Bronchial epithelial cell (primary cell): ENCODE measurements at places on chromosomes 5 and 9. TPM values are rescaled to one million over a fixed set of nuclear protein-coding genes. Genes with fewer than 3 reads are reported as not detected.

GRCh38 chr5:133687212-133688061 lies 75.1 kb upstream of the FSTL4 start:
- peak; percentile 80 for DNase-seq

DNA sequence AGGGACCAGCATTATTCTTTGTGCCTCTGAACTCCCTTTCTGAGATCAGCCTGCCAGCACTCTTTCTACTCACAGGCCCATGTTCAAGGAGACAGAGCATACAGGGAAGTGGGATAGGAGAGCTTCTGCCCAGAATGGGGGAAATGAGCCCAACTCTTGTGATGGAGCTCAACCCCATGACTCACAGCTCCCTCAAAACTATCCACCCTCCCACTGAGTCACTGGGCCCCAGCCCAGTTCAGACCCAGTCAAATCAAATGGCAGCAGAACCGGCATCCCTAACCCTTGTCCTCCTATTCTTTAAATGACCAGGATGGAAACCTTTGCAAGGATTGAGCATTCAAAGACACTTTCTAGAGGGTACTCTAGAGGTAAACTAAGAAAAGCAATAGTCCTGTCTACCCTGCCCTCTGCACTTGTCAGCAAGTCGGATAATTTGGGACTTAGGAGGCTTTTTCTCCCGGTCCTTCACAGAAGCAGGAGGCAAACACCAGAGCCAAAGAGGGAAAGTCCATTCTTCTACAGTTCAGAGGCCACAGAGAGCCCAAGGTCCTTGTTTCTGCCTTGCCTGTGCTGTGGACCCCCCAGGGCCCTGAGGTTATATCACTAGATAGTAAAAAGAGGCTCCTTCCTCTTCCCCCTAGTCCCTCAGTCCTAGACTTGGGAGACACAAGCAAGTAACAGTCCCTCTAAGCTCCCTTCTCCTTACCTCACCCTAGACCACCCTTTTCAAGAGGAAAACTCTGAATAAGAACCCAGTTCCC lies 3.2 kb downstream of the ATOSB start:
- DNase-seq = peak; percentile 84

DNA sequence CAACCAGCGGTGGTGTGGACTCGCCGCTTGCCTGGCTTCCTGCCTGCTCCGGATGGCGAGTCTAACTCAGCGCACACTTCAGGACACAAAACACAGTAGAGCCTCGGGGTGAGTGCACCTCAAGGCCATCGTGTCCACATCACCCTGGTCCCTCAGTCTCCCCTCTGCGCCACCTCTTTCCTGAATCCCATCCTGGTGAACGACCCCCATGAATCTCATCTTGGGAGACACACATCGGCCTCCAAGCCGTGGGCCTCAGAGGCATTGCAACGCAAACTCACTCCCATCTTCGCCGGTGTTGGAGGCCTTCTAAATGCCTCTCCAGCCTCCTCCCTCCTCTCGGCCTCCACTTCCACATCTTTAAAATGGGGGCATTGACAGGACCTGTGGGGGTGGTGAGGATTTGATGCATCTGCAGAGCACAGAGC lies 124.3 kb downstream of the COL23A1 start:
- no peak for DNase-seq

DNA sequence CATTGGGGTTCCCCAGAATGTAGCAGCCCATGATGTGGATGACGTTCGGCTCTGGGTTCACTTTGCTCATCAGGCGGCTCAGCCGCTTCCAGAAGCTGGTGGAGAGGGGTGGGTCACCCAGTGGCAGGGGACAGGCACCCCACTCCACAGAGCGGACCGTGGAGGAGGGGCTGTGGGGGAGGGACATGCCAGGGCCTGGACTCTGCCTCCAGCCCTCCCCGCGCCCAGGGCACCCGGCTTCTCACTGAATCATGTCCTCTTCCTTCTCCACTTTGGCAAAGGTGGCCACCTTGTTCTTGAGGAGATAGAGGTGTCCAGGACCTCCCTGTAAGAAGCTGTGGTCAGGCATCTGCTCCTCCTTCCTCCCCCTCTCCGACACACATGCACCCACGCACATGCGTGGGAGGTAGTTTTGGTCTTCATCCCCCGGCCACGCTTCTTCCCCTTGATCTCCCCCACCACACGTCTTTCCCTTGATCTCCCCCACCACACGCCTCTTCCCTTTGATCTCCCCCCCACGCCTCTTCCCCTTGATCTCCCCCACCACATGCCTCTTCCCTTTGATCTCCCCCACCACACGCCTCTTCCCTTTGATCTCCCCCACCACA lies 8.9 kb upstream of the ENTPD8 start:
- DNase-seq = no peak

- no peak for DNase-seq
Measured at GRCh38 chr5:128749136-128749898, 211.3 kb upstream of the FBN2 start.

- peak; percentile 34 for DNase-seq
Measured at GRCh38 chr5:89342106-89342876, 459.3 kb upstream of the MEF2C start.

The S1PR3 gene
- 0.26 and 0.79 TPM in 2 replicates for total RNA-seq
